ENCODE measurements at places on chromosomes 4 and X.

DNA sequence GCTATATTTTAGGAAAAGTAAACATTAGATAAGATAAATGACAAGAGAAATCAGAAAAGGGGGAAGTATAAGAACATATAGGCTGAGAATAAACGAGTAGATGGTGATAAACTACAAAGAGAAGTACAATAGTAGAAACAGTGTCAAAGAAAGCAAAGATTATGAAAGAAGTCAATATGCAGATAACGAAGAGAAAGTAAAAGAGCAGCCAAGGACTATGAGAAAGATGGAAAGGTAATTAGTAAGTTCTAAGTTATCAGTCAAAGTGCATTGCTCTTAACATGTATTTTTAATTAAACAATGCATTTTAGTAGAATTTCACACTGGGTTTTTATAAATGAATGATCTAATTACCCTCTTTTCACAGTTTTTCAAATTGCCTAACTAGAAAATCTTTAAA is 1801.3 kb upstream of the PCDH10 start:
- DNase-seq: no peak

- no peak for DNase-seq
Measured at GRCh38 chr4:119314356-119314755, 7.6 kb downstream of the FABP2 start.

- DNase-seq: no peak
Measured at GRCh38 chr4:122450847-122451246, 5.7 kb downstream of the IL2 start.

- no peak for DNase-seq
Measured at GRCh38 chr4:5963611-5964010, 54.6 kb downstream of the C4orf50 start.

GRCh38 chr4:169922632-169923276 is 103.4 kb downstream of the MFAP3L start:
- no peak for DNase-seq
